ENCODE measurements at places on chromosomes 5 and 9.

GRCh38 chr9:133526721-133527321 is 2.1 kb upstream of the MYMK start:
- no peak for DNase-seq

GRCh38 chr9:124438091-124438490 is 12.2 kb upstream of the ADGRD2 start:
- no peak for DNase-seq

DNA sequence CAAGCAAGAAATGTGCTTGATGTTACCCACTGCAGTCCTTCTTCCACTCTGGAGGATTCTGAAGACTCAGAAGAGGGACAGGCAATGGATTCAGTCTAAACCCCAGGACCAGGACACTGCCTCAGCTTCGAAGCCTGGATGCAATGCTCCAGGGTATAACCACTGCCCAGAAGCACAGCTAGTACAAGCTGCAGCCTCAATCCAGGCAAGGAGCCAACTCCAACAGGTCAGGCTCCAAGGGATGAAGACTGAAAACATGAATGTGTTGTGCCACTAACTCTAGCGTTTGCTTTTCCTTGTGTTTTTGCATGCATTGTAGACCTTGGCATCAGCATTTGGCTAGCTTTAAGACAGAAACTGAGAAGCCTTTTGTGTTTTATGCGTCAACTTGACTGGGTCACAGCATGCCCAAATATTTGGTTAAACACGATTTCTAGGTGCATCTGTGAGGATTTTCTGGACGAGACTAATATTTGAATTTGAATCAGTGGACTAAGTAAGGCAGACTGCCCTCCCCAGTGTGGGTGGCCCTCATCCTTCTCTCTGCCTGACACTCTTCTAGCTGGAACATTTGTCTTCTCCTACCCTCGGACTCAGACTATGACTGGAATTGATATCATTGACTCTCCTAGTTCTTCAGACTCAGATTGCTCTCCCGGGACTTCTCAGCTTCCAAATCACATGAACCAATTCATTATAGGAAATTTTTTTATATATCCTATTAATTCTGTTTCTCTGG is 20.5 kb upstream of the GPX3 start:
- no peak for DNase-seq

GRCh38 chr9:99752417-99753109 is 69.1 kb upstream of the NR4A3 start:
- DNase-seq: no peak

- no peak for DNase-seq
These were observed 122.7 kb downstream of the NMUR2 start for GRCh38 chr5:152282331-152282730.

DNA sequence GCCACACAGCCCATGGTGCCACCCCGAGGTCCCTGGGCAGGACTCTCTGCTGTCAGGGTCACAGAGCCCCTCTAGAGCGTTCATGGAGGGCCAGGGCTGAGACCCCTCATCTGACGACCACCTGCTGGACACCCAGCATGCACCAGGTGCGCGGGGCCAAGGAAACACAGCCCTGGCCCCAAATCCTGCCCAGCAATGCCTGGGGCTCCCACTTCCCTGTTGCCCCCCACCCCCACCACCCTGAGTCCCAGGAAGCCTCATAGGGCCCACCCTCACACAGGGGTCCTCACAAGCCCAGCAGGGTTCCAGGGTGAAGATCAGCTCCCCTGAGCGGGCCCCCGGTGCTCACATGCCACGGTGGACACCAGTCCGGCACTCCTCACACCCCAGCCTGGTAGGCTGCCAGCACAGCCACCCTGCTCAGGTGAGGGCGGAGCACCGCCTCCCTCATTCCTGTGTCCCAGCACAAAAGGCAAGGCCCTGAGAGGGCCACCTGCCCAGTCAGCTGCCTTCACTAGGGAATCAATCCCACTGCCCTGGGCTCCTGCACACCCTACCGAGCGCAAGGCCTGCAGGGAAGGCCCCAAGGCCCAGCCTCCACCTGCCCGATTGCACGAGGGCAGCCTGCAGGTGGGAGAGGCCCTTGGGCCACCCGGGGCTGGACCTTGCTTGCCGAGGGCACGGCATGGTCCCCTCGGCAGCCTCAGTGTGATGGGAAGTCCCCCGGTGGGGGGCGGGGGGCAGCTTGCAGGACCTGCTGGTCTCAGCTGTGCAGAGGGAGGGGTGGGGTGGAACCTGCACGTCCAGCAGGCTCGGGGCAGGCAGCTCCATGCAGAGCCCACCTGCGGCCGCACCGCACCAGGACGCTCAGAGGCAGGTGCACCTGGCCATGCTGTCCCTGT is 56.4 kb upstream of the UBAC1 start:
- DNase-seq: no peak

Measured in thoracic aorta (tissue), 2 donors.